Stimulated activated CD4-positive, alpha-beta T cell treated with anti-CD3 and anti-CD28 coated beads, Interleukin-12 subunit alpha, Interleukin-12 subunit beta, amount 100 ng/mL, for 4 hours (primary cell): ENCODE measurements at places on chromosomes 12 and 14.

- no peak for DNase-seq
These were observed 104.4 kb upstream of the DIO2 start for GRCh38 chr14:80315681-80316080.

DNA sequence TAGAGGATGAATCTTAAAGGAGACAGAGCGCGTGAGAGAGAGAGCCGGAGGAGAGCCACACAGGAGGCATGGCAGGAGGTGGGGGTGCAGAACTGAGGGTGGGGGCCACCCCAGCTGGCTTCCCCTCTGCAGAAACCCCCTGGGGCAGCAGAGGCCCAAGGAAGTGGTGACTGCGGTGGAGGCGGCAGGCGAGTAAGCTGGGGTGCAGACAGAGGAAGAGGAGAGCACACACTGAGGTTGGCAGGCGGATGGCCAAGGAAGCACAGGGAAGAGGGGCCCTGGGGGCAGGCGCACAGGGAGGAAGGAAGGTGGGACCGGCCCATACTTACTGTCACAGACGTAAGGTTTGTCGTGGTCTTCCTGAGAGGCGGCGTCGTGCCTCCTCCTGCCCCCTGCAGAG is 179.8 kb downstream of the DPF3 start:
- no peak for DNase-seq

GRCh38 chr12:107365703-107366102 is 272.4 kb upstream of the CRY1 start:
- no peak for DNase-seq

GRCh38 chr12:20000229-20000849 is 368.0 kb upstream of the PDE3A start:
- no peak for DNase-seq

DNA sequence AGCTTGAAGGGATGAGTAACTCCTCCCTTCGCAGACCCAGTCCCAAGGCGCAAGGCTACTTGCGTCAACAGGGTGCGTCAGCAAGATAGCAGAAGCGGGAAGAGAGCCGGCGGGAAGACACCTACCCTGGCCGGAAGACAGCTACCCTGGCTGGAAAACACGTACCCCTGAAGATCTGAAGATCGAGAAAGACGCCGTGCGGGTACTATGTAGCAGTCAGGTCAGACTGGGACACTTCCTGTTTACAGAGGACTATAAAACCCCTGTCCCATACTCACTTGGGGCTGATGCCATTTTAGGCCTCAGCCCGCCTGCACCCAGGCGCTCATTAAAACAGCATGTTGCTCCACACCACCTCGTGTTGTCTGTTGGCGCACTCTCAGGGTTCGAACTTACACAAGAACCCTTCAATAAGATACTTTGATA is 80.9 kb downstream of the ABCD2 start:
- DNase-seq, result no peak

DNA sequence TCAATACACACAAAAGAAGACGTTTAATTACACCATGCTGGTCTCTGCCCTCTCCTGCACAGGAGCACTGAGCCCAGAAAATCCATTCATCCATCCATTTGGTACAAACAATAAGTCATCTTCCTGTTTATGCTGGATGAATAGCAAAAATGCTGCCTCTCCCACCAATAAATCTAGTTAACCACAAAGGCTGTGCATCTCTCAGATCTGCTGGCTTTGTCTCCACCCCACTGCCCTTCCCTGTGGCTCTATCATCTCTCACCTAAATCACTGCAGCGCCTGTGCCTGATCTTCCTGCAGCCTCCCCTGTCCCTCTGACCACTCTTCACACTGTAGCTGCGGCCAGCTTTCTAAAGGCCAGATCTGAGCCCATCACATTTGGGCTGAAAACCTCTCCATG is 72.9 kb upstream of the DDX11 start:
- no peak for DNase-seq

DNA sequence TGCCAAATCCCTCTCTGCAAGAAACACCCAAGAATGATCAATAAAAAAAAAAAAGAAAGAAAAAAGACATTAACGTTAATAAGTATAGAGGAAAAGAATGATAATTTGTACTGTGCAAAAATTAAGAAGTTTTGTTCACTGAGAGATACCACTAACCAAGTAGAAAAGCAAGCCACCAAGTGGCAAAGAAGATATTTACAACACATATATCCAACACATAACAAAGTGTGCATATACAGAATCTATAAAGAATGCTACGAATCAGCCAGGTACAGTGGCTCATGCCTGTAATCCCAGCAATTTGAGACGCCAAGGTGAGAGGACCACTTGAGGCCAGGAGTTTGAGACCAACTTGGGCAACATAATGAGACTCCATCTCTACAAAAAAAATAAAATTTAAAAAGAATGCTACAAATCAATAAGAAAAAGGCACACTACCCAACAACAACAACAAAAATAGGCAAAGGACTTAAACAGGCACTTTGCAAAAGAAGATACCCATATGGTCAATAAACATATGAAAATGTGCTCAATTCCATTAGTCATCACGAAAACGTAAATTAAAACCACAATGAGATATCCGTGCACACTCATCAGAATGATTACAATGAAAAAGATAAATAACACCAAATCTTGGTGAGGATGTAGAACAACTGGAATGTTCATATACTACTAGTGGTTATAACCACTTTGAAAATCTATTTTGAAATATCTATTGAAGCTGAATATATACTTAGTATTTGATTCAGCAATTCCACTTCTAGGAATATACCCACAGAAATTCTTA is 19.8 kb downstream of the GALNT4 start:
- DNase-seq, result no peak

GRCh38 chr14:32571995-32572866 is 243.1 kb downstream of the AKAP6 start:
- DNase-seq, result no peak

DNA sequence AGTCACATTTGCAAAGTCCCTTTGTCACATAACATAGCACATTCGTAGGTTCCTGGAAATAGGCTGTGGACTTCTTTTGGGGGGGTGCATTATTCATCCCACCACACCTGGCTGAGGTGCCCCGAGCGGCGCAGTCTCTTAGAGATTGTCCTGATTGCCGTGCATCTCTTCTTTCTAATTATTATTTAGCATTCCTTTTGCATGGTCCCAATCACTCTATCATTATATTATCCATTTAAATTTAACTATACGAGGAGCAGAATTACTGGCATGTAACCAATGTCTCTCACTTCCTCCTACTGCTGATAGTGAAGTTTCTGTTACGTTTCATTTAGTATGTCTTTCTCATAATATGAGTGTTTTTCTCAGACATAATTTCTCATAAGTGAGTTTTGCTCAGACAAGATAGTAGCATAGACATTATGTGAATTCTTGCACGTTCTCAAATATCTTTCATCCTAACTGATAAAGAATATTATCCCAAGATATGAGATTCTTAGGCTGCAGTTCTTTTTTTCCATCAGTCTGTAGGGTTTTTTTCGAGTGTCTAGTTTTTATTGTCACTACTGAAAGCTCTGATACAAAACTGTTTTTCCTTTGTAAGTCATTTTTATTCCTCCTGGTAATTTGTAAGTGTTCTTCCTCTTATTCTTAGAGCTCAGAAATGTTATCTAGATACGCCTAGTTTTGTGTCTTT is 444.3 kb downstream of the NELL2 start:
- no peak for DNase-seq

GRCh38 chr12:7989827-7990491 is 42.6 kb upstream of the FOXJ2 start:
- DNase-seq, result peak; percentile 28

DNA sequence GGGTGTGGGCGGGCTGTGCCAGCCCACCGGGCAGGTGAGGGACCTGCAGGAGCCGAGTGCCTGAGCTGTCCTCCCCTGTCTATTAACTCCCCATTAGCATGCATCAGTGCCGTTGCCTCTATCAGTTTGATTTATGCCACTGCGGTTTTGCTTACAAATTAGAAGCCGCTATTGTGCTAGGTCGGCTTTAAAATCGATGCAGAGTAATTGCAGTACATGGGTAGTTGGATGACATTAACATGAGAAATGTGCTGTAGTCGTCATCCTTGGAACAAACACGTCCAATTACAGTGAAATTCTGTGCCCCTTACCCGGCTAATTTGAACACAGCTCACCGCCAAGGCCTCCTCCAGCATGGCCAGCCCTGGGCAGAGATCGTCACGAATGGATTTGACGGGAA is 145.8 kb downstream of the TSPAN9 start:
- DNase-seq, result no peak

GRCh38 chr12:81758421-81759189 is 545 bp downstream of the PPFIA2 start:
- DNase-seq, result peak; percentile 5

- DNase-seq, result no peak
These were observed 52.0 kb downstream of the SLC38A4 start for GRCh38 chr12:46773586-46774321.

GRCh38 chr12:77406219-77406905 is 341.0 kb upstream of the E2F7 start:
- no peak for DNase-seq

GRCh38 chr14:68718023-68718990 is 74.6 kb downstream of the ZFP36L1 start:
- no peak for DNase-seq

DNA sequence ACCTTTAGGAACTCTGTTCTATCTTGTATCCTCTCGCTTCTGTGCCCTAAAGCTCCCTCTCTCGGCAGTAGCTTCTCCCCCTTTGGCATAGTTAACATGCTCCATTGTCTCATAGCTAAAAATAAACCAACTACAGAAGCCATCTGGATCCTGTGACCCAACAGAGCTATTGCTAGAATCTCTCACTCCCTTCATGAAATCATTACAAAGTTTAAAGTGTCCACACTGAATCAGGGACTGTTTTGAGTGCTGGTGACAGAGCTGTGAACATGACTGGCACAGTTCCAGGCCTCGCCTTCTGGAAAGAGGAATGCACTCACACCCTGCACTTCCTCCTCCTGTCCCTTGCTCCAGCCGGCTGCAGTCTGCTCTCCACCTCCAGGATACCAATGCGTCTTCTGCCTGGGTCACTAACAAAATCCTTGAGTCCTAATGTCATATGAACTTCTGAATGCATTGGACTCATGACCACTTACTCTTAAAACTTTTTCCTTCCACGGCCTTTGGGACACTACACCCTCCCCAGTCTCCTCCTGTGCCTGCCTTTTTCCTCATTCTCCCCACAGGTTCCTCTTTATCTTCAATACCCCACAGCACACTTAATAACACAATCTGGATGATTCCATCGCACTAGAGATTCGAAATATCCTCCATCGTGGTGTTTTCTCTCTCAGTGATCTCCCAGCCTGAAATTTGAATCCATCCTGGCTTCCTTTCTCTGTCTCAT is 13.2 kb downstream of the PLBD1 start:
- no peak for DNase-seq

DNA sequence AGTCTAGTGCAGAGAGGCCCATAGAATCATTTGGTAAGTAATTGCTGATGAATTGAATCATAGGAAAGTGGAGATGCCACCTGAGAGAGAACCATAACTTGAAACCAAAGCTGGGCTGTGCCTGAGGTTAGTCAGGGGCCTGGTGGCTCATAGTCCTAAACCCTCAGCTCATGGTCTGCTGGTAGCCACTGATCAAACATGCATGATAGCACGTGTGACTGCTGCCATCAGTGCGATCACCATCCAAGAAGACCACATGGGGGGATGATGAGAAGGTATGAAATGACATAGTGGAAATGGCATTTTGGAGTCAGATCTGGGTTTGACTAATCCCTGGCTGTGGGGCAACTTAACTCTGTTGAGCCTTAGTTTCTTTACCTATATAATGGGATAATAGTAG is 190.5 kb downstream of the CACNA1C start:
- DNase-seq, result no peak

DNA sequence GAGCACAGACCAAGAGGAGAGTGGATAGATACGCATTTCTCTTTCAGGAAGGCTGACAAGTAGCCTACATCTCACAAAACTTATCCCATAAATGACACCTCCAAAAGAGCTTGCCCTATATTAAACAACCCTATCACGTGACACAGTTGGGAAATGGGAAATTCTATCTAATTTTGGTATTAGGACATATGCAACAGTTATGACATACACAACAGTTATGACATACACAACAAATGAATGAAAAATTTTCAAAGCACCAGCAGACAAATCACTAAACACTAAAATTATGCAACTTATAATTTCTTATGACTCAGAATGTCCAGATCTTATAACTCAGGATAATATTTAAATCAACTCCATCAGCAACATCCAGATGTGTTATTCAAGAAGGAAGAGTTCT is 54.1 kb downstream of the DUSP16 start:
- no peak for DNase-seq

DNA sequence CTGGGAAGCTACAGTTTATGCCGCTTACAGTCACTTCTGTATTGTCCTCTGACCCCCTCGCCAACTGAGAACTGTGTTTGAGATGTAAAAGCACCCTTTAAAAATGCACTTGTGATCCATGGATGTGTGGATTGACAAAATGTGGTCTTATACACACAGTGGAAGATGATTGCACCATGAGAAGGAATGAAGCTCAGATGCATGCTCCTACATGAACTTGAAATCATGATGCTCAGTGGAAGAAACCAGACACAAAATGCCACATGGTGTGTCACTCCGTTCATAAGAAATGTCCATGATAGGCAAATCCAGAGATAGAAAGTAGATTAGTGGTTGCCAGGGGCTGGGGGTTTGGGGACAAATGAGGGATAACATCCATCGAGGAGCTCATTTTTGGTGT is 58.0 kb downstream of the PITPNM2 start:
- DNase-seq, result no peak

DNA sequence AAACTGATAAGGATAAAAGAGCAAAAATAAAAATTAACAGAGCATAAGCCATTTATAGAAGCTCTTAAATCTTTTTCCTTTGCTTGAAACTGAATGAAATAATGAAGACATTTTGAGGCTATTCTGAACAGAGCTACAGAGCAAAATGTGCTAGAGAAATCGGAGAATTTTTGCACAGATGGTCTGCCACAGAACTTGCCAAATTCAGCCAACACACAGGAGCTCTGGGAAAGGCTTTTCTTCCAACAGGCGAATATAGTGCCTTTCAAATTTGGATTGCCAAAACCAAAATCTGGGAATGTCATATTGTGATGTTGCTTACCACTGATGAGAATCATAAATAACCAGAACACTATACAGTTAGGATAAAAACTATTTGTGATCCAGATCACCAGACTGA is 406.3 kb downstream of the RPL10L start:
- DNase-seq, result no peak

- no peak for DNase-seq
These were observed 20.6 kb upstream of the ST8SIA1 start for GRCh38 chr12:22355011-22355580.

DNA sequence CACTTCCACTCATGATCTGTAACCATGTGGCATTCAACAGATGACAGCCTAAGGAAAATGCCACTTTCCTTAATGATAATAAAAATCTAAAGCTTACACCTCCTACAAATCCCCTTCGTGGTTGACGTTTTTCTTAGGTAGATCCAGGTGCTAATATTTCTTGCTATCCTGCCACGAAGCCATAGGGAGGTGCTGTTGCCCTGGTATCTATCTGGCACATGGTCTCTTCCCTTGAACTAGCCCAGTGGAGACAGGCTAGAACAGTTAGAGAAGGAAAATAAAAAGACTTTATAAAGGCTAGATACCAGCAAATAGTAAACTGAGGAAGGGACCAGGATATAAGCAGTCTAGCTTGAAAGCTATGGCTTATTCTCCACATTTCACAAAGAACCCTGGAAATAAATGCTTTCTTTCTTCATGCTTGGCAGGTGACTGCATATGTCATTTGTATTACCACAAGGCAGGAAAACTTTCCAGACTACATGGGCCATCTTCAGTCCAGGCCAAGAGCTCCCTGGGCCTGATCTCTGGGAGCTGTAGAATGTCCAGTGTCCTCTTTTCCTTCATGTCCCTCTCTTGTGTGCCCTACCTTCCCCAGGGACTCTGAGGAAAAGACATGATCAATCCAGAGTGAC is 15.3 kb downstream of the SPIC start:
- no peak for DNase-seq
